ENCODE measurements at places on chromosomes 3 and 15.

GRCh38 chr3:49120438-49121131 is at the start of gene USP19:
TSS of gene USP19 (minus strand) at chr3:49120823. CDS start at chr3:49119145, 1,678 bp downstream.
- DNase-seq, result peak; percentile 90

DNA sequence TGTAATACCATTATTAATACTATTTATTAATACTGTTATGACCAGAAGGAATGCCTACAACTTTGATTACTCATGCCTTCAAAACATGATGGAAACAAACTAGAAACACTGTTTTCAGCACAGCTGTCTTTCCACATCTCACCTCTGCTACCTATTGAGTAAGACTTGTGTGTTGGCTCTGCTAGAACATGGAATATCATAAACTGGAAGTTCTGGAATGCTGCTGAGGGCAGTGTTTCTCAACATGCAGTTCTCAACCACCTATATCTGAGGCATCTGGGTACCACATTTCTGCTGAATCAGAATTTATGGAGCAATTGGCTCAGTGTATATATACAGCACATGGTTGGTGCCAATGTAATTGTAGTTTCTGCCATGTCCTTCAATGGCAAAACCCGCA is 392.1 kb downstream of the TUSC7 start:
- no peak for DNase-seq

GRCh38 chr15:69602921-69603320 is 150.3 kb downstream of the RPLP1 start:
- no peak for DNase-seq

GRCh38 chr3:47746264-47746663 is 35.4 kb downstream of the SMARCC1 start:
- DNase-seq, result no peak

DNA sequence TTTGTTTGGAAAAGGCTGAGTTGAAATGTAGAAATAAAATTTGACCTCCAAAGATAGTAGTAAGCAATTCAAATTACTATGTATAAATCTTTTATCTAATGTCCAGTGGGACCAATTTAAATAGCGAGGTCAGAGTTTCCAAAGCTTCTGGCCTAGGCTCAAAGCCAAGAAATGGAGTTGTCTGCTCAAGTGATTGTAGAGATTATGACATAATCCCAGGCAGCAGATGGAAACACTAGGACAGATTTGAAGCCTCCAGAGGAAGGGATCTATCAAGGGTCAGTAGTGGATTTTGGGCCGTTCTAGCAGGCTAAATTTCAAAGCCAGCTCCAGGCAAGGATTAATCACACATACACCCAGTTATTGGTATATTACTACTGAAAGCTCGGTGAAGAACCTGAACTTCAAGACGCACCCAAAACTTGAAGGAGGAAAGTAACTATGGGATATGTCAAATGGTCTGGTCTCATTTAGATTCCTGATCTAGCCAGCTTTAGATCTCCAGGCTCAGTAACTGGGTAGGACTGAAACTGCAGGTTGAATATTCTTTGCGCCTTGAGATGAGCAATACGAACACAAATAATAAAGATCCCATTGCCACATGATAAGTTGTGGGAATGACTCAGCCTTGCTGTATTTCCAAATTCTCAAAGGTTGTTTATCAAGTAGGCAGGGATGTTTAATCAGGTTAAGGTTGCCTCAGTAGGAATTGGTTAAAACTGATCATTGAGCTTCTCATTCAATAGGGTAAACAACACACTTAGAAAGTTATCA is 30.9 kb upstream of the ARRDC4 start:
- no peak for DNase-seq

GRCh38 chr15:63231206-63231605 is 41.8 kb downstream of the RAB8B start:
- DNase-seq, result no peak

Data from NCI-H2081 (cell line).